IPS DF 19.7 (cell line): ENCODE measurements at places on chromosomes 16 and 17.

GRCh38 chr17:55722742-55723487 lies at the start of gene TMEM100:
TMEM100 (minus strand) TSS chr17:55722864; CDS start chr17:55721070, 1,794 bp downstream.
- no peak for DNase-seq

GRCh38 chr17:20153231-20153630 lies 144.1 kb downstream of the SPECC1 start:
- DNase-seq = no peak

- DNase-seq = no peak
Measured at GRCh38 chr16:73771196-73772064, 525.2 kb upstream of the PSMD7 start.

GRCh38 chr17:27343294-27343693 lies 49.4 kb downstream of the WSB1 start:
- no peak for DNase-seq

DNA sequence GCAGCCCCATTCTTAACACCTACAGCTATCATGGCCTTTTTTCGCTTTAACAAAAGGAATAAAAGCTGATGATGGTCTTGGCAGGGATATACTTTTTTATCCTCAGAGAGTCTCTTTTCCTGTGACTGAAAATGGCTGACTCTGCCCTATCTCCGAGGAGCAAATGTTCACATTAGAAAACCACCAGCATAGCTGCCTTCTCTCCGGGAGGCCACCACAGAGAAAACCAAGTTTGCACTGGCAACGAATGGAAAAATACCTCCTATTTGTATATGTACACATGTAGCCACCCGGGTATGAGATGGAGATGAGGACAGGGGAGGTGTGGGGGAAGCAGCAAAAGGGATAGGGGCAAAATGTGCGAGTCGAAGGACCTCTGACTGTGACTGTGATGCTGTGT lies 88.2 kb downstream of the STX8 start:
- no peak for DNase-seq

- DNase-seq = no peak
Measured at GRCh38 chr16:75614066-75614897, 8.8 kb downstream of the ADAT1 start.

DNA sequence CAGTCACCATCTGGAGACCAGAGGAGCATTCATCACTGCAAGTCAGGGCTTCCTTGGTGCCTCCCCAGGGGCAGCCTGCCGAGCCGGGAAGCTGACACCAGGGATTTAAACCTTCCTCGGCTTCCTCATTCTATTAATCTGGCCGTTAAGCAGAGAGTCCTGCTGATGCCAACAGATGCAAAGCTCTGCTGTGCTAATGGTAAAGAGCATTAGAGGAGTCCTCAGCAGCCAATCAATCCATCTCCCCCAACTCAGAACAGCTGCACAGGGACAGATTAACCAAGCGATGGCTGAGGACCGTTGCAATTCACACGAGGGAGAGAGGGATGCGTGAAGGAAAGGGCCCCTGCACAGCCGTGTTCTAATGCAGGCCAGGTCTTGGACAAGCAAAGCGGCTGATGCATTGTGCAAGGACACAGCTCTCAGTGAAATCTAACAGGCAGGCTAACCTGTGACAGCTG lies 116.6 kb downstream of the XYLT1 start:
- DNase-seq = no peak

DNA sequence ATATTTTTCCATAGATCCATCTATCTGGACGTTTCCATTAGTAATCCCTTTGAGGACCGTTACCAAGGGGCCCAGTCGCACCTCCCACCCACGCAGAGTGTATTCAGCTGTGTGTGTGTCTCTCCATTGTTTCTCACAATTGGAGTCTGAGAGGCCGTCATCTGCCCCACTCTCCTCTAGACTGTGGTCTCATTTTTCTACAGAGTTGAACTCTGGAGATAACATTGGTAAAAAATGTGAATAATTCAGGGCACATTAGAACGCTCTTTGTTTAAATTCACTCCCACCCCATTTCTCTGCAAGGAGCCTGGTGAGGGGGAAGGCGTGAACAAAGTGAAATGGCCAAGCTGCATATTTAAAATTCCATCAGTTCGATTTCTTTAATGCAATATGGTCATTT lies 333.1 kb upstream of the MAF start:
- no peak for DNase-seq

- no peak for DNase-seq
Measured at GRCh38 chr17:56172517-56172982, 19.3 kb downstream of the ANKFN1 start.

- DNase-seq = no peak
Measured at GRCh38 chr17:9360677-9361081, 214.9 kb downstream of the STX8 start.

- peak; percentile 48 for DNase-seq
Measured at GRCh38 chr16:86044241-86044671, 145.3 kb downstream of the IRF8 start.

GRCh38 chr16:20216591-20217217 lies 110.6 kb downstream of the GP2 start:
- DNase-seq = no peak
